Thyroid gland (tissue), 4 donors: ENCODE measurements at places on chromosomes 7 and 10. TPM values are rescaled to one million over a fixed set of nuclear protein-coding genes. Genes with fewer than 3 reads are reported as not detected.

The DNAJC9 gene
- 21.0 TPM for total RNA-seq

The ANK3 gene
- total RNA-seq: 113 TPM

DNA sequence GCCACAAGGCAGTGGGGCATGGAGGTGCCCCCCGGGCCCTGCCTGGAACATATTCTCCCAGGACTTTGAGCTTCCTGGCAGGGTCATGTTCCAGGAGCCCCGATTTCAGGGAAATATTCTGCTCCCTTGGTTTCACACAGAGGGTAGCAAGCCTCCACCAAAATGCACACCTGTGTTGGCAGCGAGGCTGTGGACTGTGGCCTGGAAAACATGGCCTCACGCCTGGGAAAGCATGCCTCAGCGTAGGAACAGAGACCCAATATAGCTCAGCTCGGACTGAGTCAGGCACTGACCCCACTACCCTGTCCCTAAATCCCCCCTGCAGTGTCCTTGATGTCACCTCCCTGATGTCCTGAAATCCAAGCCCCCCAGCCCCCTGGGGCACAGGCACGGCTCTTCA lies 92.0 kb downstream of the KCNMA1 start:
- no peaks in the 10 kb centered on the region for H3K36me3 ChIP-seq
- H3K4me1 ChIP-seq: no peaks in the 10 kb centered on the region
- H3K27ac ChIP-seq: no peak overlapping the region
- no peaks in the 10 kb centered on the region for H3K27me3 ChIP-seq
- H3K4me3 ChIP-seq: no peak overlapping the region

DNA sequence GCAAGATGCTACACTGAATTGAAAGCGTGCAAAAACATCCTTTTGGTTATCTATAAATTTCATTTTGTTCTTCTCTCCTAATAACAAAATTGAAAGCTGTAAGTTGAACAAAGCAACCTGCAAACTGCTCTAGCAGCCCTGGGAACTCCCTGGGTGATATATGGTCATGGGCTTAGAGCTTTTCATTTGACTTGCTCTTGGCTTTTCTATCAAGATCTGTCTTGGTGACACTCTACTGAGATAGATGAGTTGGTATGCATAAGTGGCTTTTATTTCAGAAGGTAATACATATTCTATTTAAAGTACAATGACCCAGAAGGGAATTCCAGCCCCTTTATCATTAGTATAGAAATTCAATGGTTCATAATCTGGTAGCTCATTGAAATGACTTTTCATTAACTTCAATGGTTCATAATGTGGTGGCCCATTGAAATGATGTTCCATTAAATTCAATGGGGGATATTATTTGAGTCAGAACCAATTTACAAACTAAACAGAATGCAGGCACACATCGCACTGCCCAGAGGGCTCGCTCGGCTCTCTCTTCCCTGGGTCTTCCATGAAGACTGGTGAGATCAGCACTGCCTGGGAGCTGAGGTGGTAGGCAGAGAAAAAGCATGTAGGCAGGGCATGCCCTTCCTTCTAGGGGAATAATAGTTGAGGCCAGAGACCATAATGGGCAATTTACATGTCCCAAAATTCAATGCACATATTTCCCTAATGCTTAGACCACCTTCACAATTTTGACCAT lies 10.1 kb upstream of the KCNMA1 start:
- no peak for DNase-seq
- H3K4me1 ChIP-seq: no peaks in the 10 kb centered on the region
- no peak overlapping the region for H3K4me3 ChIP-seq
- no peaks in the 10 kb centered on the region for H3K36me3 ChIP-seq

DNA sequence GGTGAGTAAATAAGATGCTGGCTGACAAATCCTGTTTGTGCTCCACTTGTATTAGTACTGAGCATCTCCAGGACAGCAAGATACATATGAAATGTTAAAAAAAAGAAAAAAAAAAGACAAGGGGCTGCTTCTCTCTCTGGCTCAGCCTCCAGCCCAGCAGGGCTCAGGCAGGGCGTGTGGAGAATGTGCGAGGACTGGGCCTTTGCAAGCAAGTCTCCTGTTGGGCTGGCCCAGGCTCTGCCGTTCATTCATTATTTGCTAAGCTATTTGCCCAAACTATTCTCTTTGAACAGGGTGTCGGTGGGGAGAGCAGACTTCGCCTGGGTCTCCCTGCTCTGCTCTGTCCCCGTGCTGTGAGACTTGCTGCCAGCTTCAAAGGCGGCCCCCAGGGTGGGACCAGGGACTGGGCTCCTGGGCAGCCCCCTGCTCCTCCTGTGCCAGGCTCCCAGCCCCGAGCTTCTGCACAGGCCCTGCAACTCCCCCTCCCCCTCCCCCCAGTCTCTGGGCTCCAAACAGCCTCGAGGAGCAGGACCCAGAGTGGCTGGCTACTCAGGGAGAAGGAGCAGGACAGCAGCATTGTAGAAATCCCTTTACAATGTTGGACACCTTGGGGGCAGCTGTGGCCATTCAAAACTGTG lies 25.6 kb upstream of the MGMT start:
- DNase-seq: no peak
- H3K27me3 ChIP-seq: no peaks in the 10 kb centered on the region
- no peak overlapping the region for H3K27ac ChIP-seq
- H3K4me3 ChIP-seq: no peak overlapping the region

DNA sequence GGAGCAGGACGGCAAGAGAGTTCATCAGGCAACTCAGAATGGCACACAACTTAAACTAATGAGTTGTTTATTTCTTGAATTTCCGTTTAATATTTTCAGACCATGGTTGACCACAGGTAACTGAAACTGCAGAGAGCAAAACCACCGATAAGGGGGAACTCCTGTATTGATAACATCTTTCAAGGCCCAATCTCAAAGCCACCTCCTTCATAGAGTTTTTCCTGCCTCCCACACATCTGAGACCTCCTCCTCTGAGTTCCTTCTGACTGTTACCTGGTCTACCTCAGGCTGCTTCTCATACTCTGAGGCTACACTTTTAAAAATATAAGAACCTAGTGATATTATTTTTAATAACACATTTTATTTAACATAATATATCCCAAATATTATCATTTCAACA lies 341.5 kb upstream of the NPVF start:
- no peaks in the 10 kb centered on the region for H3K4me1 ChIP-seq
- H3K4me3 ChIP-seq: no peak overlapping the region
- H3K27ac ChIP-seq: no peak overlapping the region

The IFIT1 gene
- total RNA-seq: 8.4 TPM

The AZGP1 gene
- total RNA-seq: 3.5 TPM

DNA sequence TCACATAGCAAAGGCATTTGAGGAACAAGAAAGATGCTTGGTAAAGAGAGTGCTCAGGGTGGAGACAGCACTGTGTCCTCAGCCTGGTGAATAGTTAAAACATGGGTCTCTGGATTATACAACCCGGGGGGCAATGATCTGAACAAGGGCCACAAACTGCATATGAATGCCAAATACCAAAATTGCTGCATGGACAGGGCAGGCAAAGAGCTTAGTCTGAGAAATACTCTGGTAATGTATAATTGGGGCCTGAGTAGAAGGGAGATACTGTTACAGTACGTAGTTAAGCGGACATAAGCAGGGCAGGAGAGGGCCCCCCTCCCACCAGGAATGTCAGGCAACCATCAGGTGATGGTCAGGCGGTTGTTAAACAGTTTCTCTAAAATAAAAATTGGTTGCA lies 99.3 kb upstream of the CDK1 start:
- no peaks in the 10 kb centered on the region for H3K36me3 ChIP-seq
- H3K4me3 ChIP-seq: no peak overlapping the region
- no peak for DNase-seq
- H3K27me3 ChIP-seq: no peaks in the 10 kb centered on the region

The PTER gene
- 24.4 TPM for total RNA-seq

GRCh38 chr10:77377678-77378352 lies 259.8 kb downstream of the KCNMA1 start:
- peak; percentile 19 for DNase-seq
- H3K4me3 ChIP-seq: no peak overlapping the region
- H3K36me3 ChIP-seq: no peaks in the 10 kb centered on the region
- H3K27ac ChIP-seq: no peak overlapping the region
- no peaks in the 10 kb centered on the region for H3K27me3 ChIP-seq
- no peaks in the 10 kb centered on the region for H3K4me1 ChIP-seq

DNA sequence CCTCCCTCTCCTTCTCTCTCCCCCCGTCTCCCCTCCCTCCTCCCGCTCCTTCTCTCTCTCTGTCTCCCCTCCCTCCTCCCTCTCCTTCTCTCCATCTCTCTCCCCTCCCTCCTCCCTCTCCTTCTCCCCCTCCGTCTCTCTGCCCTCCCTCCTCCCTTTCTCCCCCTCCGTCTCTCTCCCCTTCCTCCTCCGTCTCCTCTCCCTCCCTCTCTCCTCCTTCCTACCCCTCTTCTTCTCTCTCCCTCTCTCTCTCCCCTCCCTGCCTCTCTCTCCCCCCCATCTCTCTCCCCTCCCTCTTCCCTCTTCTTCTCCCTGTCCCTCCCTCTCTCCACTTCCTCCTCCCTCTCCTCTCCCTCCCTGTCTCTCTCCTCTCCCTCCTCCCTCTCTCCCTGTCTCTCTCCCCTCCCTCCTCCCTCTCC lies 32.2 kb downstream of the AP5Z1 start:
- no peaks in the 10 kb centered on the region for H3K27me3 ChIP-seq

The SPDYE8 gene
- total RNA-seq: not detected

- no peak for DNase-seq
- H3K27ac ChIP-seq: no peak overlapping the region
- H3K4me3 ChIP-seq: no peak overlapping the region
- H3K4me1 ChIP-seq: peaks cover 2% of the 10 kb centered on the region
- no peaks in the 10 kb centered on the region for H3K27me3 ChIP-seq
- H3K36me3 ChIP-seq: no peaks in the 10 kb centered on the region
Measured at GRCh38 chr7:135768064-135768463, 19.5 kb upstream of the FAM180A start.

DNA sequence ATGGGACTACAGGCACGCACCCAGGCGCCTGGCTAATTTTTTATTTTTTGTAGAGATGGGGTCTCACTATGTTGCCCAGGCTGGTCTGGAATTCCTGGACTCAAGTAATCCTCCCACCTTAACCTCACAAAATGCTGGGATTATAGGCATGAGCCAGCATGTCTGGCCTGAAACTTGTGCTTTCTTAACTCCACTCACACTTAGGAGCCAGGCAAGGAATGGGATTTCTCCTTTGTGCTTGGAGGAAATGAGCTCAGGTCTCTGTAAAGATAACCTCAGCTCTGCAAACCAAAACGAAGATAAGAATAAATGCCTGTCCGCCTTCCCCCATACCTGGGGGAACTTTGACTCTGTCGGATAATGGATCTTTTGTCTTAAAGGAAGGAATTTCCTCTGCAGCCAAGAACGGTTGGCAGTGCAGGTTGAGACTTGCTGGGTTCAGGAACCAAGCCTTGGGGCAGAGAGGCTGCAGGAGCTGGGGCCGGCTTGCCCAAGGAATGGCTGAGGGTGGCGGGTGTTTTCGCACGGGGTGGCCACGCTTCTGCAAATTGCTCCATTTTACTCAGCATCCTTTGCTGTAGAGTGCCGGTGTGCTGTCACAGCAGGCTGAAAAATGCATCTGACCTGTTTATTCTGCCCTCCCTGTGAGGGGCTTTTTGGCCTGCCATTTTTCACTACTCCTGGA lies 174.2 kb downstream of the KIAA1217 start:
- no peak for DNase-seq
- H3K4me1 ChIP-seq: peaks cover 47% of the 10 kb centered on the region
- H3K4me3 ChIP-seq: no peak overlapping the region
- H3K36me3 ChIP-seq: no peaks in the 10 kb centered on the region
- peak overlapping the region; percentile 80 for H3K27ac ChIP-seq
- H3K27me3 ChIP-seq: no peaks in the 10 kb centered on the region

DNA sequence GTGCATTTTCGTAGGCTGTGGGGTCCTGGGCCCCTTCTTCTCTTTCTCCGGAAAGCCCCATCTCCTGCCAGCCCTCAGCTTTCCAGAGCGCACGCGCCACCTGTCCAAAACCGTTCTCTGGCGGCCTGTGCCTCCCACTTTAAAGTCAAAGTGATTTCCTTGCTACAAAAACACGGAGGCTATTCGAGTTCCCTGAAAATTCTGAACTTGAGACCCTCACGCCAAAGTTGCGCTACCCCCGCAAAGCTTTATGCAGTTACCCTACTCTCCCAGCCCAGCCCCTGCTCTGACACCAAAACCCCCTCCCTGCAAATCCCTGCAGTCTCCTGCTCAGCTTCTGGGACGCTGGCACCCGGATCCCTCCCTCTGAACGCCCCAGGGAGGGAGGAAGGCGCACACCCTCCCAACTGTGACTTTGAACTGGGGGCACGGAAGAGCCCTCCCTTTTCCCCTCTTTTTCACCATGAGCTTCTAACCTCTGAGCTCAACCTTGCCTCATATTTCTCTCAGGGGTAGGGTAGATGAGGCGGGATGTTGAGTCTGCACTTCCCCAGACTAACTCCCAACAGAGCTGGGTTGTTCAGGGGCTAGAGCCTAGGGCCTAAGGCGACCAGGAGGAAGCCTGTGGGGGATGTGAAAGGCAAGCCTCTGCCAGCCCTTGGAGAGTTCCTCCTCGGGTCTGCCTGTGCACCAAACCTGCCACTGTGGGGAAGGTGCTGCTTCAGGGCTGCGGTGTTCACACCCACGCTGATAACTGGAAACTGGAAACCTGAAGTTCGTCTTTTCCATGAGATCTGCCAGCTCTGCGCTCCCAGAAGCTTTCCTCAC lies 2.7 kb upstream of the PAX4 start:
- no peaks in the 10 kb centered on the region for H3K36me3 ChIP-seq
- no peak overlapping the region for H3K27ac ChIP-seq
- no peaks in the 10 kb centered on the region for H3K4me1 ChIP-seq
- DNase-seq: no peak
- no peak overlapping the region for H3K4me3 ChIP-seq

DNA sequence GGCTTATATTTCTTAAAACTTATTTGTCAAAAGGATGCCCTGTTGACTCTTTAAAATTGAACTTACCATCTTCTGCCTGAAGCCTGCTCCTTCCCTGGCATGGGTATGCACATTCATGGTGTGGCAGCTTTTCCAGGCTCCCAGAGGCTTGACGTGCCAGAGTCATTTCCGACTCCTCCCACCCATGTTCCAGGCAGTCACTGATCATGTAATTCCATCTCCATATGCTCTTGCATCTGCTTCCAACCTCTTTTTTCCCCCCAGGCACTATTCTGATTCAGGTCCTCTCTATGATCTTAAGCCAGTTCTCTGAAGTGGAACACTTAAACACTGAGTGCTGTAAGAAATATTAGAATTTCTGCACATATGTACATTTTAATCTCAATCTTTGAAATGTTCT lies 82.2 kb downstream of the CFAP58 start:
- no peak for DNase-seq
- H3K27ac ChIP-seq: no peak overlapping the region
- no peaks in the 10 kb centered on the region for H3K36me3 ChIP-seq
- H3K4me1 ChIP-seq: no peaks in the 10 kb centered on the region

The TMEM72 gene
- not detected for total RNA-seq

DNA sequence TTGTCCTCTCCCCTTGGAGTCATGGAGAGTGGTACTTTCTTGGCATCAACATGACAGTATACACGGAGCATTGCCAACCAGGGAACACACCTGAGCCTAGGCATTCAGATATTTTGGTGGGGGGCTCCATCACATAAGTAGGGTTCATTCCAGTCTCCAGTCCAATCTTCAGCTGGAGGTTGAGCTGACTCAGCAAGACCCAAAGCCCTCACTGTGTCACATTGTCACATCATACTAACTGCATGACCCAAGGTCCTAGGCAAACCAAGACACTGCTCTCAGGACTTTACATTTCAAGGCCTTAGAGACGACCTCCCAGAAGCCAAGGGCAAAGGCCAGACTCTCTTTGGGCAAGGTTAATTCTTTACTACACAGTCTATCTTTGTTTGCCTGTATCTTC lies 190.1 kb downstream of the TMEM178B start:
- H3K27me3 ChIP-seq: no peaks in the 10 kb centered on the region
- H3K4me3 ChIP-seq: no peak overlapping the region
